ENCODE measurements at places on chromosomes 5 and 9.

DNA sequence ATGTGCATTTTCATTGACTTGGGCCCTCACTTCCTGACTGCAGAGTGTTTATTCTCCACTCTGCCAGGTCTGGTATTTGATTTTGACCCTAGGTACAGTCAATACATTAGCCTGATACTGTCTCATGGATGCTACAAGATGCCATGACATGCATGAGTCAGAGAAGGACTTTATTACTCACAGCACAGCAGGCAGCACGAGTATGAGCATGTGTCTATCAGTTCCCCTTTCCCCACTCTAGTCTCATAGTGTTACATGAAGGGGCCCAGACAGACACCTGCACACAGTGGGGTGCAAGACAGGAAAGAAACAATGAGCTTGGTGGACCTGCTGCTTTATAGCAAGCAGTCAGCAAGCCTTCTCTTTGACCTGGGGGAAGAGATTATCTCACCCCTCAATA is 19.6 kb downstream of the ITGA2 start:
- no peak for DNase-seq

GRCh38 chr9:98175028-98175569 is 17.3 kb downstream of the CORO2A start:
- no peak for DNase-seq

- no peak for DNase-seq
Measured at GRCh38 chr5:138711811-138712210, 41.4 kb upstream of the CTNNA1 start.

GRCh38 chr9:131728961-131729360 is 10.9 kb downstream of the RAPGEF1 start:
- DNase-seq: peak; percentile 54

- DNase-seq: peak; percentile 73
Measured at GRCh38 chr5:180353048-180353979, at the start of gene GFPT2. GFPT2 (minus strand) TSS chr5:180353336; CDS start chr5:180353217, 119 bp downstream.
